ENCODE measurements at places on chromosomes 3 and 15.

- no peak for DNase-seq
Observed at GRCh38 chr15:25795061-25795460, 68.1 kb downstream of the ATP10A start.

DNA sequence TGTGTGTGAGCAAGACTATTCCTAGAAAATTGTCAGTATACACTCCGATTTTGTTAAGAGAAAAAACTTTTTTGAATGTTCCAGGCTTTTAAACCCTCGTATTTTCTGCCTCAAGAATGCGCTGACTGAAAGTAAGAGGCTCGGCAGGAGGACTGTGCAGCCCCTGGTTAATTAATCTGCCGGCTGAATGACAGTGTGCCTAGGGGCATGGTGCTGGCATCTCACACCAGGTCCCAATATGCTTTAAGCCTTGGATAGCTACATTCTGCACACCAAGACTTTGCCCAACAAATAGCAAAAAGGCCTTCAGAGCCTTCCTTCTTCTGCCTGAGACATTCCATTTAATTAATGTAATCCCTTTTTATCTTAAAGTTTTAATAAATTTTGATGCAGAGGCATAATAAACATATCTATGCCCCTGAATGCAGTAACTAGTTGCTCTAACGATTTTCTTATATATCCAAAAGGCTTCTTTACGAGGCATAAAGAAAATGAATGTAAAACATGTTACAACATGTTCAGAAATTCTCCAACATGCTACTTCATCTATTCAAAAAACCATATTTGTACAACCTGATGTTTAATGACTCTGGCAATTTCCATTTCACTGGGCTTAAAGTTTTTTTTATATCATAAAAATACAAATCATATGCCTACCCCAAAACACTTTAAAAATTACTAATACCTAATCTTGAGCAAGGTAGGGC, 37.9 kb downstream of the DPH6 start:
- DNase-seq = no peak

DNA sequence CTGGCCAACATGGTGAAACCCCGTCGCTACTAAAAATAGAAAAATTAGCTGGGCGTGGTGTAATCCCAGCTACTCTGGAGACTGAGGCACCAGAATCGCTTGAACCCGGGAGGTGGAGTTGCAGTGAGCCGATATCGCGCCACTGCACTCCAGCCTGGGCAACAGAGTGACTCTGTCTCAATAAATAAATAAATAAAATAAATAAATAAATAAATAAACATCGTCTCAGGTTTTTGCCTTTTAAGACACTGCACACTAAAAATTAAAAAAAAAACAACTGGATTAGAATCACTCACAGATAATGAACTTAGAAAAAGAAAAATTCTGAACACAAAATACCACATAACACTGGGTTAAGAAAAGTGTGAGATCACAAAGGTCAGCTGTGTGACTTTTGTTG, 2.4 kb downstream of the ZBTB11 start:
- no peak for DNase-seq

- DNase-seq = no peak
Observed at GRCh38 chr15:40428185-40428584, 12.6 kb upstream of the BAHD1 start.

GRCh38 chr3:148534089-148534988, 163.4 kb upstream of the AGTR1 start:
- no peak for DNase-seq

- DNase-seq = no peak
Observed at GRCh38 chr15:23402140-23402539, 44.9 kb downstream of the GOLGA6L2 start.

GRCh38 chr3:126679318-126679751, 24.4 kb upstream of the TXNRD3 start:
- peak; percentile 85 for DNase-seq

DNA sequence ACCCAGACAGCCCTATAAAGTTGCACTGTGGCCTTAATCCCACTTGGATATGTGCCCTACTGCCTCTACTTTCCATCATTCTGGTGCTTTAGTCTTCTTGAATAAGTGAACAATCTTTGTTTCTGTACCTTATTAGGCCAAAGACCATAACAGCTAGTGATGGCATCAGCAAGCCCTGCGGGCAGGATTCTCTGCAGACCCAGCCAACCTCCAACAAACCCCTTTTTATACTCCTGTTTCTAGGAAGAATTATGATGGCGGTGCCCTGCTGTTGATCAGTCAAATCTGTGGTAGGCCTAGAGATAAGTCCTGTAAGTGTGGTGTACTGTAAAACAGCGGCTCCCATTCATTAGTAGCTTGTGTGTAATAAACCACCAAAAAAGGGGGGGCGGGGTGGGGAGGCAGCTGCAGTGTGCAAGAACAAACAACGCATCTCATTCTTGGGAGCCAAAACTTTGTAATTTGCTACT, 40.5 kb downstream of the SOX2 start:
- DNase-seq = no peak

DNA sequence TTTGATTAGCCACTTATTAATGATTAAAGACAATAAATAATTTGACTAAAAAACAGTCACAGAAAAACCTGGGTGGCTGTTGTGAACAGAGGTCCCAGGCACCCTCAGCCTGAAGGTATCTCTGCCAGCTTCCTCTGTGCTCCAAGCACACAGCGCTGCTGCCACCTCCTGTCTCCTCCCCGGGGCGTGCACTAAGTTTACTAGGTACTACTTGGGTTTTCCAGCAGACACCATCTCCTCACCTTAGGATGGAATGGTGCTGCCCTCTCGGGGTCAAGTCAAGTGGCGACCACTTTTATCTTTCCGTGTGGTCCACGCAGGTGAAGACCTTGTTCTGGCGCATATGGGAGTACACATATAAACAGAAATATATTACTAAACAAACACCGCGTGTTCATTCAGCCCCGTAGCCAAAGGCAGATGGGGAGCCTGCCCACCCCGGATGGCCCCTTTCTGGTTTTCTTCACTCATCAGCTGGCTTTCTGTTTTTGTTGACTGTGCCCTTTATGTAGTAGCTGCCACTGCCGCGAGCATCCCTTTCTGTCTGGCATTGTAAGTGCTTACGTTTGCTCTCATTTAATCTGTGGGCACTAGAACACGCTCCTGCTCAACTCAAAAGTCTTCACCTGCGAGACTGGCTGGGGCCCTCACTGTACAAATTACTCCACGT, 128.0 kb downstream of the LRIG1 start:
- DNase-seq = no peak

GRCh38 chr3:13581485-13582365, 32.8 kb downstream of the FBLN2 start:
- no peak for DNase-seq

DNA sequence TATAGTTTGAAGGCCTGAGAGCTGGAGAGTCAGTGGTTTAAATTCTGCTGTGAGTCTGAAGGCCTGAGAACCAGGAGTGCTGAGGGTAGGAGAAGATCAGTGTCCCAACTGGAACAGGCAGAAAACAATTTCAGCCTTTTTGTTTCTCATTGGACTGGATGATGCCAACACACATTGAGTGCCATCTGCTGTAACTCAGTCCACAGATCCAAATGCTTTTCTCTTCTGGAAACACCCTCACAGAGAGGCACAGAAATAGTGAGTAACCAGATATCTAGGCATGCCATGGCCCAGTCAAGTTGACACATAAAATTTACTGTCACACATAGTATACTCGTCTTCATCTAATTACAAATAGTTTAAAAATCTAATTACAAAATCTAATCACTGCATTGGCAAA, 100.8 kb downstream of the NEO1 start:
- no peak for DNase-seq

- peak; percentile 53 for DNase-seq
Observed at GRCh38 chr3:118817748-118818165, 216.9 kb downstream of the IGSF11 start.

- no peak for DNase-seq
Observed at GRCh38 chr3:81442758-81443456, 318.5 kb downstream of the GBE1 start.

DNA sequence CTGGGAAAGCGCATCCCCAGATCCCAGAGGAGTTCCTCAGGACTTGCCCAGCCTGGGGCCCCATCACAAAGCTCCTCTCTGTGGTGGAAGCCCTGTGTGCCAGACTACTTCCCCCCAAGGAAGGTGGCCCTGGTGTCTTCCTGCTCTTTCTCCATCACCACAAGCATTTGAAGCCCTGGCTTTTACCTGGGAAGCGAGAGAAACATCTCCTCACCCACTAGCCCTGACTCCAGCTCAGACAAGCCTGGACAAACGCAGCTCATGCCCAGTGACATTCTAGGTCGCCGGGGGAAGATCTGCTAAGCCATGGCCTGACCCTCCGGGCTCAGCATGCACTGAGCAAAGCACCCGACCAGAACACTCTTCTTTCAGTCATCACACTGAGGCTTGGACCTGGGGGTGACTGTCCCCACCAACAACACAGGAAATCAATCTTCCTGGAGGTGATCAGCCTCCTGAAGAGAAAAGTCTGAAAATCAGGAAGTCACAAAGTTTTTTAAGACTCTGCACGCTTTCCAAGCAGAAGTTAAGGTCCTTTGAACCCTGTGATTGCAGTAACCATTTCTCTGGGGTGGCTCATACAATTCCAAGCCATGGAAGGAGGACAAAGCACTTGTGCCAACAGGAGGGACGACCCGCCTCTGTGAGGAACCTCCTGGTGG, 40.8 kb downstream of the KLHL25 start:
- no peak for DNase-seq
